ENCODE measurements at places on chromosomes 4 and X.

DNA sequence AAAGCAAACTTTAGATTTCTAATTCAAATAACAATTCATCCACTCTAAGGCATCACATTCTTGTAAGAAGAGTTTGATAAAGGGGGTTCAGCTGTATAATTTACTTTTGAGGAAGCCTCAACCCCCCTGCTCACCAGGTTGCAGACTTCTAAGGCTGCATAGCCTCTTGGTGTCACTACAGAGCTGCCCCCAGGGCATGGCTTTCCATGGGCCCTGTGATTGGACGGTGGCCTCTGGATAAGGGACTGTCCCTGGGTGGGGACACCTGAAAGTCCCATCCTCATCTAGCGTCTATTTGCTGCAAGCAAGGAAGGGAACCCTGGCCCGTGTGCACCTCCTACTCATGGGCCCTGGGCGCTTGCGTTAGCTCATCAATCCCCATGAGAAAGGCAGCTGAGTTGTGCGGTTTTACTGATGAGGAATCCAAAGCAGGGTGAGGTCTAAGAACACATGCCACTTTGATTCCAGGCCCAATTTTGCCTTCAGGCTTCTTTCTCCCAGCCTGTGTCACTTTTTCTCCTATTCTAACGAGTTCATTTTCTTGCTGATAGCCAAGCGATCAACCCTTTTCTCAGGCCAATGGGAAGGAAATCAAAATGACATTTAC, 51.8 kb downstream of the SCML1 start:
- DNase-seq: no peak

DNA sequence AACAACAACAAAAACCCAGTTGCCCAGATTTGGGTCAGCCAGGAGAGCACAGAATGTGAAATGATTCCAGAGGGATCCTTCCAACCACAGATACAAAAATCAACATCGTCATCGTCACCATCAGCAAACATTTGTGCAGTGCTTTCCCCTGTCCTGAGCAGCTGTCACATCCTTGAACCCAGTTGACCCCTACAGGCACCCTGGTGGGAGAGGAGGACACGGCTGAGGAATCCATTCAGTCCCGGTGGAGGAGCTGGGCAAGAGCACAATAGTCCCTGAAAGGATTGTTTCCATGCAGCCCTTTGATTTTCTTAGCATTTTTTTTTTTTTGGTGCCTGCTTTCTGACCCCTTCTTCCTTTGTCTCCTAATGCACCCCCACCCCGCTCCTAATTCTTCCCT, 37.1 kb upstream of the STX18 start:
- DNase-seq: no peak

GRCh38 chr4:25928379-25929297, 14.6 kb downstream of the SMIM20 start:
- DNase-seq: peak; percentile 56

GRCh38 chr4:182179751-182180150, 63.5 kb upstream of the TENM3 start:
- no peak for DNase-seq

GRCh38 chr4:110678517-110679227, 55.8 kb upstream of the PITX2 start:
- no peak for DNase-seq

DNA sequence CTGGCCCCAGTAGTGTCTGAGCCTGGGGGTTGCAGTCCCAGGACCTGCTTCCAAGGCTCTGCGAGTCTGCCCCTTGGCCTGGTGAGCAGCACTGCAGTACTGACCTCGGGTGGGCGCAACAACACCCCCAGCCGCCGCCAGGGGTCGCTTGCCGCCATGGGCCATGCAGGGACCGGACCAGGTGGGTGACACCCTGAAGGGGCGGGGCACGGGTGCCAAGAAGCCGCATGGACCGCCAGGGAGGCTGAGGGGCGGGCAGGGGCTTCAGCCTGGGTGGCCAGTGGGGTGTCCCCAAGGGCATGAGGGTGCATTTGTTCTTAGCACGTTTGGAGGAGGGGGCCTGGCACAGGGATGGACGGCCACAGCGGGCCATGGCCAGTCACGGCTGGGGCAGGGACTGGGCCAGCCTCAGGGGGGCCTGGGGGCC, 25.0 kb downstream of the TACC3 start:
- DNase-seq: peak; percentile 72

- no peak for DNase-seq
Measured at GRCh38 chr4:63965875-63966274, 443.4 kb downstream of the TECRL start.

GRCh38 chrX:10856797-10857196, 236.4 kb upstream of the MID1 start:
- no peak for DNase-seq

GRCh38 chrX:140432346-140433175, 72.3 kb downstream of the SOX3 start:
- no peak for DNase-seq

DNA sequence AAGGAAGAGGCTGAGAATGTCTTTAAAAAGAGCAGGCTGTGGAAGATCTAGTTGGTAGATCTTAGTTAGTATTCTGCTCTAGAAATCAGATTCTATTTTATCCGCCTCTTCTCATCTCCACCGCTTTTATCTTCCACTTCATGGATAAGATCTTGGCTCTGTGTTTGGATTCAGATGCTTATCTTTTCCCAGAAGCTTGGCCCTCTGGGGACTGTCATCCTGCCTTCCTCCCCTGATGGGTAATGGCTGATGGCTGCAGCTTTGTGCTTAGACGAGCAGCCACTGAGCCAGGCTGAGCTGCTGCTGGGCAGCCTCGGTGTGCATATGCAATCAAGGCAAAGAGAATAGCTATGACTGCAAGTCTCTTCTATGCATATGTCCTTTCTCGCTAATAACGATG, 23.5 kb downstream of the TRIML1 start:
- DNase-seq: no peak

GRCh38 chr4:56289934-56290333, 97.4 kb downstream of the AASDH start:
- DNase-seq: peak; percentile 40

- peak; percentile 67 for DNase-seq
Measured at GRCh38 chrX:23694606-23695005, 27.3 kb downstream of the PRDX4 start.

DNA sequence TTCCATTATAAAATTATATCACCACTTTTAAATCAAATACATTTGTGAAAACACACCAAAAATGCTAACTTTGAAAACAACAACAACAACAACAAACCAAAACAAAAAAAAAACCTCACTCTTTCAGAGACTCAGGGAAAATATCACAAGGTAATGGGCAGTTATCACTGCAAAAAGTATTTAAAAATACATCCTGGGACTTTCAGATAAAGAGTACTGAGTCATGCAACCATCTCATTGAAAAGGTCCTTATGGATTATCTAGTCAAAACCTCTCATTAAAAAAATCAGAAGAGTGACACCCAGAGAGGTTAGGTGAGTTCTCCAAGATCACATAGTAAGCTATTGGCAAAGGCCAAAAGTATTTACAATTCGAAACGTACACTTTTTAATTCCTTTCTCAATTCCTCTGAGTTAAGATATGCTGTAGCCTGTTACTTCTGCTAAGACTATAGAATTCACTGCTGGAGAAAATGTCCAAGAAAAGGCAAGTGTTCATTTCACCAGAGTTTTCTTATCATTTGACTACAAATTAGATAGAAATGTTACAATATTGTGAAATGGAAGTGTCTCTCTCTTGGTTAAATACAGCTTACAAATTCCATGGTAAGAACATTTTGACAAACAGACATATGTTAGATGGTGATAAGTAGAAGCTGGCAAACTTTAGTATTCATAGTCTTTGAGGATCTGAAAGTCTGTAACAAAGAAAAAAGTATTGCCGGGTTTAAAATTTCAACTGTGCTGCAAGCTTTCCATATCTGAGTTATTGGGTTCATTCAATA, 9.3 kb downstream of the STX18 start:
- DNase-seq: no peak

DNA sequence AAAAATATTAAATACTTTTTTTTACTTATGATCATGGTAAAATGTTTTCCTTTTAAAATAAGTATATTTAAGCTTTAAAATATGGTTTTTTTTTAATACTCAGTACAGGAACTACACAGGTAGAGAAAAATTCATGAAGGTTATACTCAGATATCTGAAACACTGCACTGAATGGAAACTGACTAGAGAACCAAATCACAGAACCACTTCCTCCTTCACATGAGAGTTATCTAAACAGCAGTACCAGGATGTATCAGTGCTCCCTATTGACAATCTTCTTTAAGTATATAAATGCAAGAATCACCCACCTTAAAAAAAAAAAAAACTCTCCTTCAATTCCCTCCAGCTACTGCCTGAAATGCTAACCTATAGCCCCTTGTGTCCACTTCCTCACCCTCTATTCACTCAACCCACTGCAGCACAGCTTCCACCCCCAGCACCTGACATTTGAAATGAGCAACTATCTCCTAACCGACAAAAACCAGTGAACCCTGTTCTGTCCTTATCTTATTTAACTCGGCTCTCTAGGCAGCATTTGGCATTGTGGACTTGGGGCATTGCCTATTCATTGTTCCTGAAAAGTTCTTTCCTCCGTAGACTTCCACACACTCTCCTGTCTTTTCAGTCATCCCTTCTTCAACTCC, 9.1 kb downstream of the SLC7A3 start:
- DNase-seq: no peak

- no peak for DNase-seq
Measured at GRCh38 chrX:39150220-39150619, 349.0 kb downstream of the MID1IP1 start.

- DNase-seq: peak; percentile 44
Measured at GRCh38 chr4:98150092-98150761, 7.0 kb upstream of the STPG2 start.

- no peak for DNase-seq
Measured at GRCh38 chr4:150114641-150115040, 36.4 kb downstream of the DCLK2 start.

- DNase-seq: no peak
Measured at GRCh38 chrX:34656467-34656841, 631 bp downstream of the TMEM47 start.

GRCh38 chr4:138188406-138189084, 53.6 kb downstream of the SLC7A11 start:
- no peak for DNase-seq

DNA sequence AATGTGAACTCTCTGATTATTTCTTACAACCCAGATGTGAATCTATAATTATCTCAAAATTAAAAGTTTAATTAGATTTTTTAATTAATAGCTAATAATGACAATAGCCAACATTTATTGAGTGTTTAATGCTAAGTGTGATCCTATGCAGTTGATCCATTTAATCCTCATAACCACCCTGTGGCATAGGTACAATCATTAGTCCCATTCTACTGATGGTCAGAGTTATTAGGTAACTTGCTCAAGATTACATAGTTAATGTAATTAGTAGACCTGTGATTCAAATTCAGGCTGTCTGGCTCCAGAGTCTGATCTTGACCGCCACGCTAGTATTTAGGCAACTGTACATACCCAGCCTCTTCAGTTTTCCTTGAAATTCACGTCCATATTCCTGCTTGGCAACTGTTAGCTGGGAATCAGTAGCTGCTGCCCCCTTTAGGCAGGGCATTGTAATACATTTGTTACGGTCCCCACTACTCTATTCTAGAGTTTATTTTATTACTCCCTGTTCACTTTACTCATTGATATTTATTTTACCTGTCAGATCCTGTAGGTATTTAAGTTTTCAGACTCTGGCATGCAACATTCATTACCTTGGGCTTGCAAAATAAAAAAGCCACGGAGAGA, 20.6 kb upstream of the TEC start:
- DNase-seq: peak; percentile 31

- no peak for DNase-seq
Measured at GRCh38 chr4:16661813-16662212, 236.6 kb downstream of the LDB2 start.

GRCh38 chr4:177051473-177052060, 258.1 kb upstream of the NEIL3 start:
- peak; percentile 48 for DNase-seq

DNA sequence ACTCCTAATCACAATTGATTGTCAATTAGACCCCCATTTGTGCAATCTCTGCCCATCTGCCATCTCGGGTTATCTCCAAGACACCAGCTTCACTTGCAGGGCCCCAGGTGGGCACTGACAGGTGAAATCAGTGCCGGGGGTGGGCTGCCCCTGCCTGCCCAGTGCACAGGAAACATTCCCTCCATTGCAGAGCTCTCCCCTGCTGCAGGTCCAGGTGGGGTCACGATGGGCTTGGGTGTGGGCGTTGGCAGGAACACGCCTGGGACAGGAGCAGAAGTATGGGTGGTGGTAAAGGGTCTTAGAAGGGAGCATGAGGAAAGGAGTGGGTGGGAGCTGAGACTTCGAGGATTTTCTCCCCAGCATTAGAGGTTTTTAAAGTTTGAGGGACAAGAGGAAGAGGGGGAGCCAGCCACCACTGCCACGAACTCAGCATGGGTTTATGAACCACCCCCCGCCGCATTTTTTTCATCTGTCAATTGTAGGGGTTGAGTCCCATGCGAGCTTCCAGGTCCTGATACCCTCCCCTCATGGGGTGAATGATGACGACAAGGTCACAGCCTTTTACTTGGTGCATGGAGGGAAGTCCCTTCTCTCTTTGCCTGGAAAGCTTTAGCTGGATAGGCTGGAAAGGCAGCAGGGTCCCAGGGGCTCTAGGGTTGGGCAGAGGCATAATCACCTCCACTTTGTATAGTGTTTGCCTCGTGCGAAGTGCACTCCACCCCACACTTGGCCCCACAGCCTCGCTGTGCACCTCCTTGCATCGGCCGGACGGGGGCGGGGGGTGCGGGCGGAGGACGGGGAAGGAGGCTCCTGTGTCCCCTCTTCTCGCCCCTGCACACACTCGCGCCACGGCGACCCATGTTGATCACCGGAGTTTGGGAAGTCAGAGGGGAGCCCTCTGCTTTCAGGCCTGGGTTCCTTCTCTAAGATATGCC, 3.5 kb upstream of the NKX1-1 start:
- DNase-seq: no peak

GRCh38 chr4:39855909-39856512, 121.7 kb downstream of the PDS5A start:
- peak; percentile 18 for DNase-seq

GRCh38 chr4:17780501-17781299, 721 bp downstream of the FAM184B start:
- no peak for DNase-seq

GRCh38 chr4:99832321-99832720, 15.7 kb downstream of the DAPP1 start:
- DNase-seq: no peak

DNA sequence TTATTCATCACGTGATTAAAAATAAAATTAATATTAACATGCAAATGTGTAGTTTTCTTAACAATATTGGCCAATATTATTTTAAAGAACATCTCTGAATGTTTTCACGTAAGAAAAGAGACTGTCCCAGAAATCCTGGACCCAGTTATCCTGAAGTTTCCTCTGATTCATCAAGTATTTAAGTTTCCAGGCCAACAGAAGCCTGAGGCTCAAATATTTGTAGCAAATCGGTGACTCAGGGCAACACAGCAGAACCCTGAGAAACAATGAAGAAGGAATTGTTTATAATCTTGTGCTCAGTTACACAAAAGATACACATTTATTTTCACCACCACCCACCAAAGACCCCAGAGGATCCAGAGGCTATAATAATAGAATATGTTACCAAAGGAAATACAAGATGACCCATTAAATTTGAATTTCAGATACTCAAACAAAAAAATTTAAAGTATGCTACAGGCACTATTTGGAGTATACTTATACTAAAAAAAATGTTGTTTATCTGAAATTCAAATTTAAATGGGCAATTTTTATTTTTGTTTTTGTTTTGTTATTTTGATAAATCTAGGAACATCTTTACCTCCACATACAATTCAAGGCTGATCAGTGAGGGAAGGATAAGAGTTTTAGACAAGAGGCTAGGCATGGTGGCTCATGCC, 33.9 kb upstream of the SLC7A11 start:
- peak; percentile 94 for DNase-seq

- peak; percentile 69 for DNase-seq
Measured at GRCh38 chr4:168769416-168769815, 240.6 kb downstream of the CBR4 start.
